ENCODE measurements at places on chromosomes 1 and 21. TPM values are rescaled to one million over a fixed set of nuclear protein-coding genes. Genes with fewer than 3 reads are reported as not detected.

GRCh38 chr1:225242611-225243010 lies 185.2 kb downstream of the LBR start:
- no peak for DNase-seq

- no peak for DNase-seq
Measured at GRCh38 chr1:37954316-37954971, 7.6 kb upstream of the INPP5B start.

DNA sequence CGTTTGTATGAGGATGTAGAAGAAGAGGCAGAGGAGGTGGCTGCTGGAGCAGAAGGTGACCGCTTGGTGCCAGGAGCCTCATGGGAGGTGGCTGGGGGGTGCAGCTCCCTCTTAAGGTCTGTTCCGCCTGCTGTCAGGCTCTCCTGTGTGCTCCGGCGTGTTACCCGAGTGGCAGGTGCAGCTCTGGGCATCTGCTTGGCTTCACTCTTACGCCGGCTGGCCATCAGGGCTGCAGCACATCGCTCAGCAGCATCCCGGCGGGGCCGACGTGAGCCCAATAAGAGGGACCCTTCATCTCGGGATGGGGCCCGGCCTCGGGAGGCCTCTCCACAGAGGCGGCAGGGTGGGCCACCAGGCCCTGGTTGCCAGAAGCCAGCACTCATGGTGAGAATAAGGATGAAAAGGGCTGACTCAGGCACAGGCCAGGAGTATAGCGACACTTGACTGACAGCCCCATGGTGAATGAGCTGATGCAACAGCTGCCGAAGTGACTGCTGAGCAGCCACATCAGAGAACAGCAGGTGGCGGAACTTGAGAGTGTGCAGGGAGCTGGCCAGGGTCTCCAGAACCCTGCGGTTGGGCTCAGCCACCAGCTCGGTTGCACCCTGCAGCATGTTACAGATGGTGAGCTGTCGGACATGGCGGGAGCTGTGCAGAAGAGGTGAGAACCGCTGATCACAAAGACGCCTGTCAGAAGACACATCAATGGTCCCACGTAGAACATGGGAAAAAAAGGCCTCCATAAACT lies 17.5 kb downstream of the LRRC41 start:
- DNase-seq, result no peak

DNA sequence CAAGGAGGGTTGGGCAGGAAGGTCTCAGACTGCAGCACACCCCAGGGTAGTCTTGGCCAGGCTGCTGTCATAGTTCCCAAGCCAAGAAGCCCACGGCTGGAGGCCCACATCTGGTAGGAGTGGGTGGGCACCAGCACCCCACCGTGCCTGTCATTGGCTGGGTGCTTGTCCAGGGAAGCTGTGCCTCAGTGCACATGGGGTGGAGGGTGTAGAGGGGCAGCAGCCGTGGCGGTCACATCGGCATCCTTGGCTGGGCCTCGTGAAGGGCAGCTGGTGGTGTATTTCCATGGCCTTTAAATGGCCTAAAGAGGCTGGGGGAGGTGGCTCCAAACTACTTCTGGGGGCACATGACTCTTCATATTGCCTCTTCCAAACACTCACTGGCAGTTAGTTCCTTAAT lies 119.6 kb upstream of the USP24 start:
- DNase-seq, result no peak

The SPATA21 gene
- total RNA-seq, result not detected

The FAM167B gene
- total RNA-seq, result 1.9 TPM

The PHLDA3 gene
- 12.3 TPM for total RNA-seq

The ACAP3 gene
- 30.7 TPM for total RNA-seq

All from Panc1 (cell line).